HS-27A (cell line): ENCODE measurements at places on chromosomes 3 and 15.

GRCh38 chr3:139236336-139236735 is 107.5 kb upstream of the MRPS22 start:
- DNase-seq: no peak

DNA sequence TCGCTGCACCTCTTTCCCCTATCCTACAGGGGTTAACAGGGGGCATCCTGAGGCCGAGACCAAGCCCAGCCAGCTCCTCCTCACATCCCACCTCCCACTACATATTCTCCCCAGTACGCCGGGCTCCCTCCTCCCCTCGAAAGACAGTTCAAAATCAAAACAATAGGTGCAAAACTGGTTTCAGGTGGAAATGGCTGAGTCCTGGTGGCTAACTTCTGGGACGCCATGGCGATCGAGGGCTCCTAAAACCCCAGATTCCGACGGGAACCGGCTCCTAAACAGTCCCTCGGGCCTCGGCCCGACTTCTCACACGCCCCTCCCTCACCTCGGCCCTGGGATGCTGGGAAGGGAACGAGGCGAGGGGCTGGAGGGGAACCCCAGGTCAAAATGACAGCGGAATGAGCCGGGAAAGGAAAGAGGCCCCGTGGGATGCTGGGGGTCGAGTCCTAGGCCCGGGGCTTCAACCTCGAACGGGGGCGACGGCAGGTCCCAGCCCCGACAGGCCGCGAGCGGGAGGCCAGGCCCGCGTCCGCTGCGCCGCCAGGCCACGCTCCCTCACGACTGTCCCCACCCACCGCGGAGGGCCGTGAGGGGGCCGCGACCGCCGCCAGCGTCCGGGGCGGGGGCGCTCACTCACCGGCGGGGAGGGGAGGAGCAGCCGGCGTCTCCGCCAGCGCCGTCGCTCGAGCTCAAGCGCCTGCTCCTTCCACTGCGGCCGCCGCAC is 492 bp downstream of the TMCC1 start:
- DNase-seq: no peak

DNA sequence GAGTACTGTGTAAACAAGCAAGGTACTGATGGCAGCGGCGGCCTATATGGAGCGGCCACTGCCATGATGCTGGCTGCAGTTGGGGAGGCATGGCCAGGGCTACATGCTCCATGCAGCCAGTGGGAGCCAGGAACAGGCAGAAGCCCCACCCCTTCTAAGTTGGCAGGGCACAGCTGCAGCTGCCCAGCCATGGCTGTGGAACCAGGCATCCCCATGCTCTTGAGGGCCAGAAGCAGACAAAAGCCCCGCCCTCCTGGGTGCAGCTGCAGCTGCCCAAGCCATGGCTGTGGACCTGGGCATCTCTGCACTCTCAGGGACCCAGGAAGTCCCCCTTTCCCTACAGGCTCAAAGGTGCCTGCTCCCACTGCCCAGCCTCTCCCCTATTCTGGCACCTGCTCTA is 150.9 kb downstream of the FMN1 start:
- no peak for DNase-seq

DNA sequence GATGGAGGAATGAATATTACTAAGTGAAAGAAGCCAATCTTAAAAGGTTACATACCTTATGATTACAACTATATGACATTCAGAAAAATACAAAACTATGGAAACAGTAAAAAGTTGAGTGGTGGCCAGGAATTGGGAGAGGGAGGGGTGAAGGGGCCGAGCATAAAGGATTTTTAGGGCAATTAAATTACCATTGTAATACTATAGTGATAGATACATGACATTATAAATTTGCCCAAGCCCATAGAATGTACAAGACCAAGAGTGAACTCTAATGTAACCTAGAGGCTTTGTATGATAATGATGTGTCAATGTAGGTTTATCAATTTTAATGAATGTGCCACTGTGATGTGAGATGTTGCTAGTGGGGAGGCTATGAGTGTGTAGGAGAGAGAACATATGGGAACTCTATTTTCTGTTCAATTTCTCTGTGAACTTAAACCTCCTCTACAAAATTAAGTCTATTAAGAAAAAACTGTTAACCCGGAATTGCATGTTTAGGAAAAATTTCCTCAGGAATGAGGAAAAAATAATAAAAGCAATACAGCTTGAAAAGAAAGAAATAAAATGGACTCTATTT is 541.9 kb upstream of the UBE2E2 start:
- DNase-seq: no peak
